NCI-H1105 (cell line): ENCODE measurements at places on chromosomes 2 and 18.

DNA sequence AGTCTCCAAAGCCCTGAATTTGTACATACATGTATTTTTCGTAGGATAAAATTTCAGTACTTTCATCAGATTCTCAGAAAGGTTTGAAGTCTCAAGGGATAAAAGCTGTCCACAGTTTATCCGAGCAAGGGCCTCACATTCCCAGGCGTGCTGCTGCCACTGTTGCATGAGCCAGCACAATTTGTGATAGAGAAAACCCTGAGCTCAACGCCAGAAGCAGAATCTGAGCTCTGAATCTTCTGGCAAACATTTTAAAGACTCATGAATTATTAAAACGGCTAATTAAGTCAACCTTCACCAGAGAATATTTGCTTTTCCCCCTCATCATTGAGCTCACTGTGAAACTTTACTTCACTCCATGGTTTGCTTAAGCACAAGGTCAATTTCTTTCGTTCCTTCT lies 38.5 kb upstream of the STPG4 start:
- no peak for DNase-seq

DNA sequence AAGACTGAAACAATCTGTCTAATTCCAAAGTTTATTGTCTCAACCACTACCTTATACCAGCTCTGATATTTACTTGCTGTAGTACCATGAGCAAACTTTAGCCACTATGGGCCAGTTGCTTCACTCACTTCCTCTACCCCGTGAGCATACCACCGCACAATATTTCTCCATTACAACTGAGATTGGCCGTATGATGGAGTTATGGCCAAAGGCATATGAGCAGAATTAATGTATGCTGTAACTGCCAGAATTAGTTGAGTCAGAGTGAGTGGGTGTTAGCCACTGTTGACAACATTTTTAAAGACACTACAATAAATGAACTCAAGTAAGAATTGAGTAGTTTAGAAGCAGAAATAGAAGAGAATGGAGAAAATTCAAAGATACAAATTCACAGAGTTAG lies 69.7 kb downstream of the LRATD1 start:
- DNase-seq = no peak

DNA sequence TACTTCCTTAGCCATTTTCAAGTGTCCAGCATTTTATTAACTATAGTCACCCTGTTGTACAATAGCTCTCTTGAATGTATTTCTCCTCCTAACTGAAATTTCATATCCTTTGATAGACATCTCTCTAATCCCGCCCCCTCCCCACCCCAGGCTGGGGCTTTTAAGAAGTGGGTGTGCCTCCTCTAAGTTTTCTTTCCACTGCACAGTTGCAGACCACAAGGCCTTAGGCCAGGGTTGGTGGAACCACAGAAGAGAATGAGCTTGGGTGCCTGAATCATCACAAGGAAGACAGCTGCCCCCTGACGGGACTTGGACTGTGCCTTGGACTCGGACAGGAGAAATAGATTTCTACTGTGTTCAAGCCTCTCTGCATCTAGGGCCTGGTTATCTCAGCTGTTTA lies 193.4 kb downstream of the HAUS1 start:
- no peak for DNase-seq

DNA sequence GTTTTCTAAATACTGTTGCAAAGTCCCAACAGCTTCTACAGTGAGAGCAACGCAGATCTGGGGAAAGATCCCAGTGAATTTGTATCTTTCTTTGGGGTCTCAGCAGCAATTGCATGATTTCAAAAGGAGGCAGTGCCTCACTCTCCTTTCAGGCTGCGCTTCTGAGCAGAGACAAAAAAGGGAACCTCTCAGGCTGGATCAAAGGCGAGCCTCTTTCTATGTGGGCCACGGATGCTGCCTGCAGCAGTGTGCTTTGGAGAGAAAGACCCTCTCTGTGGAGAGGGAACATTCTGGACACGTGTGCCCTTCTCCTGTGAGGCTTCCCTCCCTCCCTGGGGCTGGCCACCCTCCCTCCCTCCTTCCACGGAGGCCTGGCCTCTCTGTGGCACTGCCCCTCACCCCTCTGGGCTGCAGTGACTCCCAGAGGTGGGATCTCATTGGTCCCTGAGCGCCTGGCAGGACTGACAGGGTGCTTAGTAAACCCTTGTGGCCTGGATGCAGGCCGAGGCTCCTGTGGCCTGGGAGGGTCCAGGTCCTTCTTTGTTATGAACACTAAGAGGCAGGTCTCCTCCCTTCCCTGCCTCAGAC lies 21.6 kb upstream of the PDIA6 start:
- no peak for DNase-seq

GRCh38 chr2:23055251-23055650 lies 329.7 kb upstream of the KLHL29 start:
- DNase-seq = no peak

GRCh38 chr18:48877941-48878340 lies 72.8 kb downstream of the SMAD7 start:
- DNase-seq = no peak
